Activated CD8-positive, alpha-beta memory T cell treated with anti-CD3 and anti-CD28 coated beads, Interleukin-2, amount 50 U/mL, for 4 hours (primary cell): ENCODE measurements at places on chromosomes 3 and 15.

DNA sequence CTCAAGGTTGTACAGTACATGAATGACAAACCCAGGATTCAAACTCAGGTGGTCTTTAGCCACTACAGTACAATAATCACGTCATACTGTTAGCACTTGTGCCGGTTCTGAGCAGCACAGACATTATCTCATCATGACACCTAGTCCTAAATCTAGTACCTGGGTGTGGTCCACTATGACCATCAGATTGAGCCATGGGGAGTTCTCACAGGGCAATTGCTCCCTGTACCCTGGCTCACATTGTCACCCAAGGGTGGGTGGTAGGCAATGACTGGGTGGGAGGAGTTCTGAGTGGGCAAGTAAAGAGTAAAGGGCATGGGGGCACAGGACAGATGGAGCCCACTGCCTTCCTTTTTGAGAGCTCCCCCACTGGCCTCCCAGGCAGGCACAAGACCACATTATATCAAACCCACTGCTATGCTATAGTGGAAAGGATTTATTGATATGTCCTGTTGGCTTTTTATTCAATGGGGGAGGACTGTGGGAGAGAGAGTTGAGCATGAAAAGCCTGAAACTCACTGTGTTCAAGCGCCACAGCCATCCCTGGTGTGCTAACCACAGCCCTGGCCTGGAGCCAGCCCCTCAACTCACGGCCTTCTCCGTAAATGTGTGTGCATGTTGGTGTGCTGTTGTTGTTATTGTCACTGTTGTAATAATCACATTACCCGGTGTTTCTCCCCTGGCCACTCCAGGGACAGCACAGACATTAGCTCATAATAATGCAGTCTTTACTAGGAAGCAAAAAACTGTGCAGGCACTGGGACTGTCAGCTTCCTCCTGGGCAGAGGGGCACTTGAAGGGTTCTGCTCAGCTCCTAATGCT, 27.3 kb downstream of the ADCY5 start:
- DNase-seq = no peak

DNA sequence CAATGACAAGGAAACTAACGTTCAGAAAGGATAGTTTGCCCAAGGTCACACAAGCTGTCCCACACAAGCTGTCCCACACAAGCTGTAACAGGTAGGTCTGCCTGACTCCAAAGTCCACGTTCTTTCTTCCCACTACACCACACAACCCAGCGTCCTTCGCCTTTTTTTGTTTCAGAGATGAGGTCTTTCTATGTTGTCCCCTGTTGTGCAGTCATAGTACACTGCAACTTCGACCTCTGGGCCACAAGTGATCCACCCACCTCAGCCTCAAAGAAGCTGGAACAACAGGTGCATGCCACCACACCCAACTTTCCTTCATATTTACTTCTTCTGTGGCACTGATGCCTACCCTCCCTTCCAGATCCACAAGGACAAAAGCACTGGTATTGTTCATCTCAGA, 21.4 kb downstream of the MB21D2 start:
- no peak for DNase-seq

DNA sequence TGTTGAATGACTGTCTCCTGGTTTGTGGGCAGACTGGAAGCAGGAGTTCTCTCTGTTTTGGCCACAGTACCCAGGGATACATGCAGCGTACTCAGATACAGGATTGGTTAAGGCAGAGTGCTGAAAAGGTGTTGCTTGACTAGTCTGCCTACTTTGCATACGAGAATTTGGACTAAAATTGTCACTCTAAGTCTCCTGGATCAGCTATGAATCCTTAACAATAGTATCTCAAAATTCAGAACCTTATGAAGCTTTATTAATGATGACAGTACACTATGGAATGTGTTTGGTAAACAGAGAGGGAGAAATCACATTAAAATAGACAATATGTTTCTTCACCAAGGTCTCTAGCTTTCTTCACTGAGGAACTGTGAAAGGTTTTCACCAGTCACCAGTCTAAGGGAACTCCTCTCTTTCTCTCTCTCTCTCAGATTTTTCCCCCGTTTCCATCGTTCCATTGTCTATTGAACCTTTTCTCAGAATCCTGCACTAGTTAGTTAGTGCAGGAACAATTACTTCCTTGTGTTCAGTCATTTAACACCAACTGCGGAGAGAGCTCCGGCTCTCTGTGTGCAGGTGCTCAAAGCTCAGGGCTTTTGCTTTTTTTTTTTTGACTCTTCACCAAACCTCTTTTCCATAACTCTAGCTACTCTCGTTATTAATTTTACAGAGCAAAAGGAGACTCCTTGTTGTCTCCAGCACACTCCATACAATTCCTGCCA, 85.9 kb upstream of the FNDC3B start:
- DNase-seq = no peak

GRCh38 chr15:69016021-69016595, 1.6 kb downstream of the NOX5 start:
- no peak for DNase-seq

- no peak for DNase-seq
These were observed 6.1 kb downstream of the DNASE1L3 start for GRCh38 chr3:58204720-58205119.

GRCh38 chr3:123871946-123872345, 12.2 kb downstream of the MYLK start:
- no peak for DNase-seq

- DNase-seq = no peak
These were observed 2.5 kb upstream of the GPR176 start for GRCh38 chr15:39922462-39923092.

- no peak for DNase-seq
These were observed 101.4 kb downstream of the RYK start for GRCh38 chr3:134149286-134149685.

- DNase-seq = no peak
These were observed 97.2 kb downstream of the LRTM1 start for GRCh38 chr3:54830658-54831057.

- no peak for DNase-seq
These were observed 124.3 kb downstream of the ABI3BP start for GRCh38 chr3:100868894-100869293.

GRCh38 chr3:31252216-31253185, 280.2 kb upstream of the STT3B start:
- DNase-seq = no peak

DNA sequence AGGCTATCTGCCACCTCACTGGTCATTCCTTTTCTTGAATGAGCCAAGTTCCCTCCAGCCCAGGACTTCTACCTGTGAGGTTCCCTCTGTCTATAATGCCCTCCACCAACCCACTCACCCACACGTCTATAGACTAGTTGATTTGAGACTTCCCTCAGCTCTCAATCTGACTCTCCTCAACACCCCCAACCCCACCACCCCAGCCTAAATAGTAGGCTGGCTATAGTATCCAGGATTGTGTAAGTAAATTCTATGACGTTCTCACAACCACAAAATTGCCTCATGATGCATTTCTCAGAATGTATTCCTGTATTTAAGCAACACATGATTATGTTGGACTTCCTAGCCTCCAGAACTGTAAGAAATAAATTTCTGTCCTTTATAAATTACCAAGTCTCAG, 2.2 kb downstream of the PLSCR1 start:
- no peak for DNase-seq
